ENCODE measurements at places on chromosomes 1 and 21.

GRCh38 chr1:167473761-167474160 is 44.6 kb downstream of the CD247 start:
- no peak for DNase-seq

DNA sequence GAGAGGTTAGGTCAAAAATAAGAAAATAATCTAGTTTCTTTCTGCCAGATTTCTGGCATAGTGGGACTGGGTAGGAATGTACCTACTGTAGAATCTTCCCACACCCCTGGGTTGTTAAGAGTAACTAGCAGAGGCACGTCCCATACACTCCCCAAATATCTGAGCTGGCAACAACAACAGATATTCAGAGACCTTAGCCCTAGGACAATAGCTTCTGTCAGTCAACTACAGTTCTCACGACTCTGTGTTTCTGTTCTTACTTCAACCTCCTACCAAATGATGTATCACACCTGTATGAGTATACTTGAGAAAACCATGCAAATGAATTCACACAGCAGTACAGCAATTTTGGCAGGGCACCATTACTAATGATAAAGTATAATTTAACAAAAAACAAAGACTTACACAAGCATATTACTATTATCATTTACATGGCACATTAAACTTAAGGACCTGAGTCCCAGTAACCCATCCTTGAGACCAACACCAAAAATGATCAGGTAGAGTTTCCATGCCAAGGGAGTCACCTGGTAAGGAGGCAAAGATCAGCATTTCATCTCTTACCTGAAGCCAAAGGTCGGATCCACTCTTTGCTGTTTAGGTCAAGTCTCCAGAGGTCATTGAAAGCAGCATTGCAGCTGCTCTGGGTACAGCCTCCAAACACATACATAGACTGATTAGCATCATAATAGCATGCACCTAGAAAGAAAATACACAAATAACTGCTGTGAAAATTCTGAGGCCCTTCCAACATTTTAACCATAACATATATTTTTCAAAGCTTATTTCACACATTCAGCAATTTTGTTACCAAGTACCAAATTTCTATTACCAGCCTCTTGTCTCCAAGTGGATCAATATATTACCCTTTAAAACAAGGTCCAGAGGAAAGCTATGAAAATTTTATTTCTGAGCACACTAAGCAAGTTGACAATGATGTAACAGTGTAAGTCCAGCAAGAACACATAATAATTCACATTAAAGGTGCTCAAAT is 57.5 kb upstream of the CPLANE2 start:
- no peak for DNase-seq

GRCh38 chr1:48680411-48681035 is 96.2 kb downstream of the BEND5 start:
- DNase-seq = no peak

DNA sequence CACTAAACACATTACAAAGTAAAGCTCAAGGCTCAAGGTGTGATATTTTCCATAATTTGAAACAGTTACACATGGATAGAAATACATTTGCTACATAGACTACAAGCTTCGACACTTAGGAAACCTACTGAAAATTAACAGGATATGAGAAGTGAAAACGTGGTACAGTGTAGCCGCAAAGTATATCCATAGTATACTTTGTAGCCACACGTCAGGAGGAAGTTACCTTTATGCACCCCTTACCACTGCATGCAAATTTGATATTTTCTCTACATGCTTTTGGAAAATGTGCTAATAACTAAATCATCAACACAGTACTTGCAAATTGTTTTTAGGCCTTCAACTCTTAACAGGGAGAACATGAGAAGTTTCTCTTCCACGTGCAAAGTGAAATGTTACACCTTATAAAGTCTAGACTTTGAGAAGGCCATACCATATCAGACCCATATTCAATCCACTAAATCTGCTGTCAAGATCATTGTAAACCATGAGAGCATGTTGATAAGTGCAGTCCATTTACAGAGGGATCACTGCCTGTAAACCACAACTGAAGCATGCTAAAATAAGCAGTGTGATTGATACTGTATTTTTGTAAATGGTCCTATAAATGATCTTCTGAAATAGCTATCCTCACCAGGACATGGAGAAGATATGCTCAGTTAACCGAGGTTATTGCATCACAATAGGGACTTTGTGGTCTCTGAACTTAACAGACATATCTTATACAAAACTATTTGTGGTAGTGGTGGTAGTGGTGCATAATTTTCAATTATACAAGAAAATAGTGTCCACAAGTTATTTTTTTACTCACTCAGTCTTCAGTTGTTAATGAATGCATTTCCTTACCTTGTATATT is 64.7 kb downstream of the VAV3 start:
- no peak for DNase-seq

Measured in suppressor macrophage treated with lipopolysaccharide for 4 hours (primary cell).